Heart right ventricle (tissue), 16 donors: ENCODE measurements at places on chromosomes 6 and 20. TPM values are rescaled to one million over a fixed set of nuclear protein-coding genes. Genes with fewer than 3 reads are reported as not detected.

DNA sequence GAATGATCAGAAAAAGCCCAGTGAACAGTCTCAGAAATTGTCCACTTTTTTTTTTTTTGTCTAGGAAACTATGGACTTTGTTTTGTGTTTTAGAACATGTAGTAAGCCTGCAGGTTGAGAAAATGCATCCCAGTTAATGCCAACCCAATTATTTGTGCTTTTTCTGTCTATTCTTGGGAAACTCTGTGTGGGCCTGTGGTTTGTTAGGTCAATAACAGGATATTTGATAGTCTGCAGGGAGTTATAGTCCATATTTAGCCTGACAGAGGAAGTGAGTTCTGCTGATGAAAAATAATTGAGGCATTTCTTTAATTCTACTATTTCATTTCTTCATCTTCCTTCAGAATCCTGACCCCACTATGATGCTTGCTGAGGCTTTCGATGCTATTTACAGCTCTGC is 154.0 kb upstream of the LAMP5 start:
- DNase-seq, result no peak

- DNase-seq, result no peak
Measured at GRCh38 chr6:134288538-134289203, 29.2 kb downstream of the SGK1 start.

- no peak for DNase-seq
Measured at GRCh38 chr6:165831812-165832510, 168.9 kb upstream of the PDE10A start.

TFEB gene
- 52.3 TPM for polyA plus RNA-seq

BPIFB4 gene
- polyA plus RNA-seq, result not detected

CST4 gene
- not detected for polyA plus RNA-seq

DNA sequence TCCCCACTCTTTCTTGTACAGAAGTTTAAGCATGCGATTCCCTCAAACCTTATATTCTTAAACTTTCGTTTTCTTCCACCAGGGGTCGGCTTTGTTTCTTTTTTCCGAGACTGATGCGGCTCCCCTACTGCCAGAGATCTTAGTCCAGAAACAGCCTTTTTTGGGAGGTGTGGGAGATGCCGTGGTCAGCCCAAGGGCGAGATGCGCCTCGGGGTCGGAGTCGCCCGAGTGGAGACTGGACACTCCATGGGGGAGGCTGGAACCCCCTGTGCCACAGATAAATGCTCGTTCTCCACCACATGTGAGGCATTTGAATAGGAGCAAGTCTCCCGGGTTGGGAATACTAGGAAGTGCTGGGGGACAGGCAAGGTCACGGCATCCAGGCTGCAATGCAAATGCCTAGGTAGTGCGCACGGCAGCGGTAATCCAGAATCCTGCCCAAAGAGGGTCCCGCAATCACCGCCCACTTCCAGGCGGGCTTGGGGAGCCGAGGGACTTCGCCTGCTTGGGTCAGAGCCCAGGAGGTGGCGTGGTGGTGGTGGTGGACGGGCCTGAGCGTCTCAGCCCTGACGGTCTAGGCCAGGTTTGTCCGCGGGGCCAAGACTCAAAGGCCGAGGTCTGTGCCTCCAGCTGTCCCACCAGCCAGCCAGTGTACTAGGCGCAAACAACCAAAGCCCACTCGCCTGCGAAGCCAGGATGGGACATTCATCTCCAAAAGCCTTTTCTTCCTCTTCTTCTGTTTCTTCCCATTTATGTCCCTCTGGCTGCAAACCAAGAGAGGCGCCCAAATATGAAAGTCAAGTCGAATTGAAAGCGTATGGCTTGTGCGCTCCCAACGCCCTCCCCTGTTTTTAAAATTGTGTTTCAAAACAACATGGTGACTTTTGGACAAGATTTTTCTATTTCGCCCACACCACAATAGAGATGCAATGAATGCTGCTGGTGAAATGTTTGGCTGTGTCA is 39.3 kb upstream of the OSTM1 start:
- no peak for DNase-seq

- DNase-seq, result no peak
Measured at GRCh38 chr6:88823998-88824397, 139.4 kb downstream of the RNGTT start.

DNA sequence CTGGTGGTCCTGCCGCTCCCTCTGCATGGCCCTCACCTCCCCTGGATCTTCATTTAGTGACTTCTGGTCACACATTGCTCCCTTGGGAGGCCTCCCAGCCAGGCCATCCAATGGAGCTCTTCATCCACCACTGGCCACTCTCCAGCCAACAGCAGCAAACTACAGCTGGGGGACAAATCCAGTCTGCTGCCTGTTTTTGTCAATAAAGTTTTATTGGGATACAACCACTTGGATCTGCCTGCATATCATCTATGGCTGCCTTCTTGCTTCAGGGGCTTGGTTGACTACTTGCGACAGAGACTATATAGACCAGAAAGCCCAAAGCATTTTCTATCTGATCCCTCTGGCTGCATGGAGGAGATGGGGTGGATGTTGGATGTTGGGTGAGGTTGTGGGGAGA is 156.6 kb upstream of the SULF2 start:
- no peak for DNase-seq

GRCh38 chr6:119453242-119454200 is 104.0 kb upstream of the MAN1A1 start:
- no peak for DNase-seq

TRIM27 gene
- polyA plus RNA-seq, result 21.0 TPM

DUSP15 gene
- 0.90 TPM for polyA plus RNA-seq
